ENCODE measurements at places on chromosomes 11 and 22. TPM values are rescaled to one million over a fixed set of nuclear protein-coding genes. Genes with fewer than 3 reads are reported as not detected.
A peak's percentile ranks its signal among the peaks of the same experiment; 100 is the strongest.

GRCh38 chr11:68946416-68947090, 34.2 kb downstream of the MRGPRD start:
- no peak for DNase-seq

DNA sequence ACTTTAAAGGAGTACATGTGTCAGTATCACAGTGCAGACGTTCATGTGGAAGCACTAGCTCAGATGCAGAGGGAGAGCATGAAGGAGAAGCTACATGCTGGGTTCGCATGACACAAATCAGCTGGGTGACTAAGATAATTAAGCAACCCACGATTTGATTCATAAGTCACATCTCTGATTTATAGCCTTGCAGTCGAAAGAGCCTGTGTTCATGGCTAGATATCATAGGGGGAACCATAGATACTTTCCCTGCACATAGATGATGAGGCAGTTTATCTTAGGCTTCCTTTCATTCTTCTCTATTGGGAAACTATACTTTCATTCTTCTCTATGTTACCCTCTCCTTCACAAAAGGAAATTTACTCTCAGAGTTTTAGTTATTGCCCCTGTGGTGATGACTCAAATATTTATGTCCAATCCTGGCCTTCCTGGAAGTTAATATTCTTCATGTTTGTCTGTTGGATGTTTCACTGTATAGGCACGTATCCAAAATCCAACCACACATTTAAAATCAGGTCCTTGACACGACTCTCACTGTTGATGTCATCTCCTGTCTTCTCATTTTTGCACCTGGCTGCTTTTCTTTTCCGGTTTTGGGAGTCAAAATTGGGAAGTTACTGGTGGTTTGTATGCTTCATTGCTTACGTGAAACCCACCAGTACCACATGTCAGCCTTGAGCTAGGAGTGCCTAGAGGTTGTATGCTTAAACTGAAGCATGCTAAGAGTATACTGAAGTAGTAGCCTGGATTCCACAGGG, 56.3 kb upstream of the SLC5A12 start:
- no peak for DNase-seq

GRCh38 chr22:46051646-46052045, 74.7 kb upstream of the WNT7B start:
- DNase-seq = no peak

DNA sequence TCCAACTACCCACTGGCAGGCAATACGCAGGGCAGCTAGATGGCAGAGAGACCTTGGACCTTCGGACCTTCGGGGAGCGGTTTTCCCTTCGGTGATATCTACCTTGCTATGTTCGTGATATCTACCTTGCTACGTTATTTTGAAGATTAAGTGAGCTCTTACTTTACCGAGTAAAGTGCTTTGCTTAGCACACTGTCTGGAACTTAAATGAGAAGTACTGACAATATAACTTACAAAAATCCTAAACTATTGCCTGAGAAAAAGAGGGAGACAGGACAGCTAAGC, 1.0 kb upstream of the PRDM10 start:
- no peak for DNase-seq

GRCh38 chr22:19199479-19199878, 20.9 kb upstream of the SLC25A1 start:
- no peak for DNase-seq

- DNase-seq = peak; percentile 48
These were observed 288.1 kb downstream of the TBC1D22A start for GRCh38 chr22:47050401-47051051.

DNA sequence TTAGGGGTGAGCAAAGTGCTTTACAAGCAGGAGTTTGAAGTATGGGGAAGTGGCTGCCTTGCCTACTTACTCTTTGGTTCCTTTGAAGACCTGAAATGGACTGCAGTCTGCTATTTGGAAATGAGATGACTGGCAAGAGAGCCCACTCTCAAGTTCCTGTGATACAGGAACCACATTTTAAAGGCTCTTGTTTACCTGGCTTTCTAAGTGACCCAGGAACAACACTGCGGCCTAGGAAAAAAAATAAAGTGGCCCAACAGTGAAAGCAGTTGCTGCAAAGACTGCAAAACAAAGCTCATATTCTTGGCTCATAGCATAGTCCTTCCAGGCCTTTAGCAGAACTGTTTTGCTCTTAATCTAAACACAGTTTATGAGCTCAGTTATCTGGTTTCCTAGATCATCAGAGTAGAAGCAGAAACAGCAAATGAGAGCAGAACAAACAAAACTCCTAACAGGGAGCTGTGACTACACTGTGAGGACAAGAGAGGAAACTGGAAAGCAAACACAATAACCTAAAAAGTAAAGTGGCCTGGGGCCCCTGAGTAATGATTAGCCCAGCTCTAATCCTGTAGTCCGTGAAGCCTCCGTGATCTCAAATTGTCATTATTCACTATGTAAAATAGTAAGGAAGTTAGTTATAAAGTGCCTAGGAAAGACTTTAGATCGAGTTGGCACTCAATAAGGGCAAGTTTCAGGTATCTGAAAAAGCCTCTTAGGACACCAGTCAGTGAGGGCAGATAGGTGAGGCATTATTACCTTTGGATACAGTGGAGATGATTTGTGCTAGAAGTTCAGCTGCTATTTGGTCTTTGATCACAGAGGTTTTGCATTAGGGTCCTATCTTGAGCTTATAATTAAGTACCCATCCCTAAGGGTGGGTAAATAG, 11.5 kb downstream of the CCDC117 start:
- no peak for DNase-seq

GRCh38 chr22:43160497-43161126, 9.3 kb downstream of the TSPO start:
- DNase-seq = no peak

DNA sequence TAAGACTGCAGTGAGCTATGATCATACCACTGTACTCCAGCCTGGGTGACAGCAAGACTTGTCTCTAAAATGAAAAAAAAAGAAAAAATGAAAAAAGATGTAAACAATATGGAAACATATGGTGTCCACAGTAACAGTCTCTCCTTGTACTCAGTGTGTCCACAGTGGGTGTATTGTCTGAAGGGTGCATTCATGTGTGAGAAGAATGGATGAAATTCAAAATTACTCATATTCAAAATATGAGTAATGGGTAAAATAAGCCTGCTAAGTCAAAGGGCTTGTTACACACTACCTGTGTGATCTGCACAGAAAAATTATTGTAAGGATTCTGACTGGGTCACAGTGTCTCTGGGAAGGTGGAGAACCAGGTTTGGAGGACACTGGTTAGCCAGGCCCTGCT, 26.9 kb downstream of the PPFIA1 start:
- no peak for DNase-seq

GRCh38 chr11:96219981-96220623, 122.9 kb downstream of the MAML2 start:
- no peak for DNase-seq

DNA sequence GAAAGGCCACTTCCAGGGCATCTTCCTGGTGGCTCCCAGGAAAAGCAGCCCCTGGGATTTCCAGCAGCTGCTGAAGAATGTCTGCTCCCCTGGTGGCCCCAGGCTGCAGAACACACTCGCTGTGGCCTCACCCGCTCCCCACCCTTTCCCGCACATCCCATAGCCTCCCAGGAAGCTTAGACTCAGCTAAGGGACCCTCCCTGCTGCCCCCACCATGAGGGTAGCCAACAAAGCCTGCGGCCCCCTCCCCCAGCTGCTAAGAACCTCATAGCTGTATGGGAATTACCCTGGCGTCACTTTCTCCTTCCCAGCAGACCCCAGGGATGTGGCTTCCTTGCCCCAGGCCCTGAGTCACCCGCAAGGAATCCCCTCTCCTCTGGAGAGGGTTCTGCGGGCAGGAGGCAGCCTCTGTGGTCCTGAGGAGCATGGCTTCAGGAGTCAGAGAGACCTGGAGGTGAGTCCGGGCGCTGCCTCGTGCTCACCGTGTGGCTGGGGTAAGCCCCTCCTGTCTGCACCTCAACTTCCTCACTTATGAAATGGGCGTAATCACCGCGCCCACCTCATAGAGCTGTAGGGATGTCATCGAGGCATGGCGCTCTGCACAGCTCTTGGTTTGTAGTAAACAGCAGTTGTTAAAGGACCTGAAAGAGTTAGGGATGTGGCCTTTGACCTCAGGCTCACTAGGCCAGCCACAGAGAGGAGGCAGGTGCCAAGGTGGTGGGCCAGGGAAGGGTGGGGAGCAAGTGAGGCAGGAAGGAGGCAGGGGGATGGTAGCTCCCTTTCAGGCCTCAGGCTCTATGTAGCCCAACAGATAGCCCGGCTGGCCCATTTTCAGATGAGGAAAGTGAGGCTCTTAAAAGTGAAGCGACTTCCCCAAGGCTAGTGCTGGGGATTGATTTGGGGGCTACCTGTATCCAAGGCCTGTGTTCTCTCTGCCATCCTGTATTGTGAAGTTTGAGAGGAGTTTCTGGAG, 71.2 kb downstream of the LRRC32 start:
- DNase-seq = no peak

GRCh38 chr22:39279170-39279850, 34.5 kb upstream of the PDGFB start:
- DNase-seq = no peak

DNA sequence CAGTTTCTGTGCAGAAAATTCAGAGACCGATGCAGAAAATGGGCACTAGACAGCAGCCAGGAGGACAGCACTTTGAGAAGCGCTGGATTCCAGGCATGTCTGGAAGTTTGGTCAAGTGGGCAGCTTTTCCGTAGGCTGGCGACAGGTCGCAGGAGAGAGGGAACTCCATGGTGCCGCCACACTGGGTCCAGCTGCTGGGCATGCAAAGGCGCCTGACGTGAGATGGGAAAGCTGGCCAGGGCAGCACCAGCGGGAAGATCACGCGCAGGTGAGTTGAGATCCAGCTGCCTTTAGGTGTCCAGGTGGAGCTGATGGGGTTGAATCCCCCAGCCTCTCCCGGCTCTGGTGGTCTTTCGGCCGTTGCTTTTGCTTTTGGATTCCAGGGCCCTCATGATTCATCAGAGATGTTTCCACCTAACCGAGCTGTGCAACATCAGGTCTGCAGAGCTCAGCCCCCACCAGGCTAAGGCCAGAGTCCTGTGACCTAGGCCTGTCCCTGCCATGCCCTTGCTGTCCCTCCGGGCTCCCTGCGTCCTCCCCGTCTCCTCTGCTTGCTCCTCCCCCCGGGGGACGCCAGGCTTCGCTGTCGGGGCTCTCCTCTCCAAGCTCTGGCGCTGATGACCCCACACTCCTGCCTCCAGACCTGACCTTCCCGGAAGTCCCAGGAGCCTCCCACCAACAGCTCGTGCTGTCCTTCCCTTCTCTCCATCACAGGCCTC, 1001.7 kb downstream of the BRD1 start:
- DNase-seq = no peak

- DNase-seq = no peak
These were observed 10.6 kb upstream of the RELT start for GRCh38 chr11:73365352-73366264.

APOL4 gene
- total RNA-seq = 6.8 TPM

UPB1 gene
- total RNA-seq = 0.07 TPM

Measured in psoas muscle (tissue), 8 donors.